ENCODE measurements at places on chromosomes 7 and 10.

DNA sequence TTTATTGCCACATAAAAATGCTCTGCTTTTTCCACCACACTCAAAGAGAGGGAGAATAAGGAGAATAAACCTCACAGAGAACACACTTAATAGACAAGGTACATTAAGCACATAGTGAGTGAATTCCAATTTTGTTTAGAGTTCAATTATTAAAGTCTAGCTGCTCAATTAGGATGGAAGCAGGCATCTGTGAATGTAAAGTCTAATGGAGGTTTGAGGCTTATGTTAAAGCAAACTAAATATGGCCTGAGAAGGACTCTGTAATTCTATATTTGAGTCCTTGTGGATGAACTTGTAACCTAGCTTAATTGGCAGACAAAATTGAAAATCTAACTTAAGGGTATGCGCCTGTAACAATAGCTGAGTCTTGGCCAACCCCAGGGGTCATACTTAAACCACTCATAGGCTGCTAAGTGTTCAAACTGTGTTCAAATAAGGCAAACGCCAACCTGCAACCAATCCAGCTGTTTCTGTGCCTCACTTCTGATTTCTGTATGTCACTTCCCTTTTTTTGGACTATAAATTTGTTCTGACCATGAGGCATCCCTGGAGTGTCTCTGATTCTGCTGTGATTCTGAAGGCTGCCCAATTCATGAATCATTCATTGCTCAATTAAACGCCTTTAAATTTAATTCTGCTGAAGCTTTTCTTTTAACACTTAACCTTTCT, 31.3 kb upstream of the NME8 start:
- no peak for DNase-seq

DNA sequence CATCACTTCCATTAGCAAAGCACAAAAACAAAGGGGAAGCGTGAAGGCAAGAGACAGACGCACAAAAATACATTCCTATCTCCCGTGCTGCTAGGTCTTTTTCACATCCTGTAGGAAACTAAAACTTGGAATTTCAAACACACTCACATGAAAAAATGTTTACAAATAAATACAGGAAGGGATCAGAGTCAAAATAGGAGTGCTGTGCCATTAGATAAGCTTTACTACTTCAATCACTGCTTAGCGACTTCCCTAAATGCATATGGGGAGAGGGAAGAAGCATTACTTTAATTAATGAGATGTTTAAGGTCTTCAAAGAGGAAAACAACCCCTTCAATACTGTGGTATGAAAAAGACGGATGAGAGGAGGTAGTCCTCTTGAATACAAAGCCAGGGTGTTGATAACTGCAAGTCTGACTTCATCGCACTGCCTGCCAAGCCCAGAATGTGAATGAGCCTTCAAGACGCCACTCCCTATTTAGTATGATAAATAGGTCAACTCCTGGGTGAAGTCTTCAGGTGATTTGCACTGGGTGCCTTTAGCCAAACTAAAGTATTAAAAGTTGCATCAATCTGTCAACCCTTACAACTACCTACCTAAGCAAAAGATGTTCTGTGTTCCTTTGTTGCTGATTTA, 13.9 kb downstream of the PARD3 start:
- DNase-seq = no peak

DNA sequence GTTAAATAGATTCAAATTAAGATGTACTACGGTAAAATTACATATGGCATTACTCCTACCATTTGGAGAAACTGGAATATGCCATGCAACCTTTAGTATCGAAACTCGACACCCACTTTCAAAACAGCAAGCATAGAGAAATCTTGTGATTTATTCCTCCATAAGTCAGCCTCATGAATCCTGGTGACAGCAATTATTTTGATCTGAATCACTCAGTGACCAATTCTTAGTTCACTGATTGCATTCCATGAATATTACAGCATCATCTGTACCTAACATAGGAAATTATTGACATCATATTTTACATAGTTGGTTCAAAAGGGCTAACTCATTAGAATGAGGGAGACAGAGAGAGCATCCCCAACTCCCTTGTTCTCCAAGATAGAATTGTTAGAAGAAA, 89.6 kb downstream of the CACNB2 start:
- DNase-seq = no peak

DNA sequence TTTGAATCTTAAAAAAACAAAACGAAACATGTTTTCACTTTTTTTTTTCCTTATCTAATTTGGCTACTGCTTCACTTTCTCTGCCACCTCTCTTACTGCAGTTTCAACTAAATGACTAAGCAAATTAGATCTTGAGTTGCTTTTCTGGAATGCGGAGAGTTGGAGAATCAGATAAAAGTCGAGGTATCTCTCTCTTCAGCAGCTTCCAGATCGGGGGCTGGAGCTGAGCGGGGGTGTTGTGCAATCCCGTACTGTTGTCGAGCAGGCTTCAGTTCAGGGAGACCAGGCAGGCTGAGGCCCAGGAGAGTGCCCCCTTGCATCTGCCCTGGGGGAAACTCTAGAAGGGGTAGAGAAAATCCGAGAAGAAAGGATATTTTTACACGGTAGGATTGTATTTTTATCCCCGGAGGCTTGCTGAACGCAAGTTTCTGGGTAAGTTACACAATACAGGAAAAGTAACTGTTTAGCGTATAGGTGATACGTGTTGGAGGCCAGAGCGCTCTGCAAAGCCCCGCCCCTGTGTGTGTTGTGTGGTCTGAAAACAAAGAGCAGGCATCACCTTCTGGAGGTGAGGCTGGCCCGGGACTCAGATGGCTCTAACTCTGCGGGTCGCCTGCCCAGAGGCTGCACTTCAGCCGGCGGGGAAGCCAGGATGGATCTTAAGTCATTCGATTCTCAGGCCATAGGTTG, 116.6 kb downstream of the KLF6 start:
- peak; percentile 77 for DNase-seq

DNA sequence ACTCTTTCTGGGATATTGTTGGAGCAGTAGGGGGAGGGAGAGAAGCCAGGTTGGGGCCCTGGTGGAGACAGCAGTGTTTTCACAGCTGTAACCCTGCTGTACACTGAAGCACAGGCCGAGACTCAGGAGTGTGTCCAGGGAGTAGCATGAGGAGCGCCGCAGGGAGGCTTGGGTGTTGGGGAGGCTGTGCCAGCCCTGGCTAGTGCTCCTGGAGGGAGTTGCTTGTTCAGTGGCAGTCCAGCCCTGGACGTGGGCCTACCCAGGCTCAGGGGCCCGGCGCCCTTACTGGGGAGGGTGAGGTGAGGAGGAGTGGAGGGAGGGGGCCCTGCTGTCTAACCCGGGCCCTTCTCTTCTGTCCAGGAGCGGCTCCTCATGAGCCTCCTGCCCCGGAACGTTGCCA, 35.9 kb downstream of the ADCY1 start:
- no peak for DNase-seq

GRCh38 chr7:139648391-139648861, 124.9 kb downstream of the CLEC2L start:
- no peak for DNase-seq

- no peak for DNase-seq
Observed at GRCh38 chr7:11714205-11714604, 117.8 kb downstream of the THSD7A start.

- DNase-seq = no peak
Observed at GRCh38 chr7:151735186-151735850, 141.6 kb downstream of the PRKAG2 start.

DNA sequence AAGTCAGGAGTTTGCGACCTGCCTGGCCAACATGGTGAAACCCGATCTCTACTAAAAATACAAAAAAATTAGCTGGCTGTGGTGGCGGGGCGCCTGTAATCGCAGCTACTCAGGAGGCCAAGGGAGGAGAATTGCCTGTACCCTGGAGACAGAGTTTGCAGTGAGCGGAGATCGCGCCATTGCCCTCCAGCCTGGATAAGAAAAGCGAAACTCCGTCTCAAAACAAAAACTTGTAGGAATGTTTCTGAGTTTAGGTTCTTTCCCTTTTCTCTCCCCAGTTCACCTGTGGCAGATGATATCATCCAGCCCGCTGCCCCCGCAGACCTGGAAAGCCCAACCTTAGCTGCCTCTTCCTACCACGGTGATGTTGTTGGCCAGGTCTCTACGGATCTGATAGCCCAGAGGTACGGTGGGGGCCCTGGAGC, 138.8 kb upstream of the BTBD16 start:
- DNase-seq = no peak

DNA sequence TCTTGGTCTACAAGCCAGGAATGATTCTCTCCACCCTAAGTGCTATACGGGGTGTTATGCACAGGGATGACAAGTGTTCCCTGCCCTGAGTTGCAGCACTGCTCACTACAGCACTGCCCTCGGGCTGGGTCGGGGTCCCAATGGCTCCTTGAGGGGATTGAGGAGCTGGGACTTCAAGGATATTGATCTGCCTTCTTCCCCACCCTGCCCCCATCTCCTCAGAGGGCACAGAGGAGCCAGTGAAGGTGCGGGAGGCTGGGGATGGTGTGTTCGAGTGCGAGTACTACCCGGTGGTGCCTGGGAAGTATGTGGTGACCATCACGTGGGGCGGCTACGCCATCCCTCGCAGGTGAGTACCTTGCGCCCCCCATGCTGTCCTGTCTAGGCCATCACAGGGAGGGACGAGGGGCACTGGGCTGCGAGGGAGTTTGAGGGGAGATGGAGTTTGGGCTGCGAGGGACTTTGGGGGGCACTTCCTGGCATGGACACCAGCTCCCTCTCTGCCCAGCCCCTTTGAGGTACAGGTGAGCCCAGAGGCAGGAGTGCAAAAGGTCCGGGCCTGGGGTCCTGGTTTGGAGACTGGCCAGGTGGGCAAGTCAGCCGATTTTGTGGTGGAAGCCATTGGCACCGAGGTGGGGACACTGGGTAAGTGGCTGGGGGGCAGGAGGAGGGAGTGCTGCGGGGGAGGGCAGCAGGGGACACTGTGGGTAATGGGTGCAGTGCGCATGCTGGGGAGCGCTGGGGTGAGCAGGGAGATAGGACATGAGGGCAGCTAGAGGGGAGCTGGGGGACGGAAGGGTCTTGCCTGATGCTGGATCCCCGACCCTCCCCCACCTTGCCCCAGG, 10.3 kb downstream of the FLNC start:
- no peak for DNase-seq

GRCh38 chr10:131656009-131656408, 244.8 kb upstream of the PPP2R2D start:
- DNase-seq = no peak

GRCh38 chr7:72281308-72281707, 130.8 kb downstream of the CALN1 start:
- DNase-seq = no peak

DNA sequence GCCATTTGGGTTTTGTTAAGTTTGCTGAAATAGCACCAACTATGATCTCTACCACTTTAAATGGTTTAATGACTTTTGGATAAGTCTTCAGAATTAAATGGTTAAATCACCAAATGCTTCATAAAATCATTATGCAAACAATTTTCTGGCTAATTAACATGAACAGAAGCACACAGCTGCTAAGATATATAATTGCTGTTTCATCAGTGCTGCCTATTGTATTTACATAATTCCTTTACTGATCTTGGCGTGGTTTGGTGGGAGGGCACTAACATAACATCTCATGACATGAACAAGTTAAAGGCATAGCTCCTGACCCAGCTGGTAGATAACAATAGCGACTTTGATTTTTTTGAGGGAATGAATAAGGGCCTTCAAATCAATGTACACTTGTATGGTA, 94.1 kb downstream of the FZD1 start:
- no peak for DNase-seq

- no peak for DNase-seq
Observed at GRCh38 chr7:154592388-154592787, 410.5 kb downstream of the PAXIP1 start.

DNA sequence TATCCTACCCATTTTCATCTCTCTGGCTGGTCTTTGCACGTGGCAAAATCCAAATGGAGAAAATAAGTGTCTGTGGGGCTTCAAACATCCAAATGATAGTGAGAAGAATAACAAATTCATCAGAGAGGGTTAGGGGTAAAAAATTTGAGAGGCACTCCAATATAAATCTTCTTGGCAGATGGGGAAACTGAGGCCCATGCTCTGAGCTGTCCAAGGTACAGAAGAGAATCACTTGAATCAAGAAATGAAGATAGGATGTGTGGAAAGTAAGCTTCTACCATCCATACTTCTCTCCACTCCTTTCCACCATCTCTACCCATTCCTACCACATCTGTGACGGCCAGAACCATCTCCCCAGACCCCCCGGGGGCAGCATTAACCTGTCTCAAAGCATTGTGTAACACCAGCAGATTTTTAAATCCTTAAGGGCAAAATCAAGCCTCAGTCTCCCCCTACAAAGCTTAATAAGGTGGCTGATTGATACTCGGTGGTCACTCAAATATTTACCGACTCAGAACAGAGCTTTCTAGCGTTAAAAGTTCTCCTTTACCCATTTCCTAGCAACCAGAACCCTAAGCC, 818 bp downstream of the GOT1 start:
- no peak for DNase-seq

- no peak for DNase-seq
Observed at GRCh38 chr10:11294831-11295450, 277.3 kb downstream of the CELF2 start.

DNA sequence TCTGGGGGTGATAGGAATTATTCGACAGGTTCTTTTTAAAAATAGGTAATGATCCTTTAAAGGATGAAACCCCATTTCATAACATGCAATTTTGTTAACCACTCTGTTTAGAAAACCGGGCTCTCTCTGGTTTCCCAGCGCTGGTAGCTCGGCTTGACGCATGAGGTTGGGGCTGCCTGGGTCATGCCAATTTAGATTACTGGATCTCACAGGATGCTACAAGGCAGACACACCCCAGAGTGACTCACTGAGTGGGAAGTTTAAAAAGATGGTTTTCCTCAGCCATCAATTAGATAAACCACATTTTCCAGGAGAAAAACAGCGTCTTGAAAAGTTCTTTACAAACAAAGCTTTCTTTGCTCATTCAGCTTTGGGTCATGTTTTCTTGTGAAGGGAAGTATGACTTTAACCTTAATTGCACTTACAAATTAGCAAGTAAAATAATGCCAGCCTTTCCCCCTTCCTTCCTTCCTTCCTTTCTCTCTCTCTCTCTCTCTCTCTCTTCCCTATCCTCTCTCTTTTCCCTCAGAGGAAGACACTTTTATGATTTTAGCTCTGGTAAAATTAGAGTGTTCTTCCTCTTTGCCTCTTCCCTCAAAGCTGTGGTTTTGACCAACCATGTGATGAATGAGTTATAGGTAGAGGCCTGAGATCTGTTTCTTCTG, 99.8 kb downstream of the EPDR1 start:
- DNase-seq = no peak
